ENCODE measurements at places on chromosomes 4 and X.

- DNase-seq, result no peak
These were observed 2.1 kb upstream of the PDE6B start for GRCh38 chr4:622996-623913.

GRCh38 chr4:37620176-37620575, 66.0 kb downstream of the RELL1 start:
- no peak for DNase-seq

GRCh38 chr4:156578713-156579112, 392.9 kb downstream of the PDGFC start:
- DNase-seq, result no peak

DNA sequence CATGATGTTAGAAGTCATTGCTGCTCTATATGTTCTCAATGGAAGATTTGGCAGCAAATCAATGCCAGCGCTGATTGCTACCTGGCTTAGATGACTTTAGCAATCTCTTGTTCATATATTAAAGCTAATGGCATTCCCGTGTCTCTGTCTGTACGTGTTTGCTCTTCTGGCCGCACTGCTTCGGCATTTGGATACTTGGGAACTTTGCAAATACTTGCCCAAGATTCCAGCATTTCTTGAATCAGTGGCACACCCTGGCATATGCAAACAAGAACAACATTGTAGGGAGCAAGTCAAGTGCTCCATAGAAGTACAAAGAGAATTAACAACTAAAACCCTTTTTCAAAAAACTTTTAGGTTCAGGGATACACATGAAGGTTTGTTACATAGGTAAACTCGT, 128.9 kb upstream of the TMEM164 start:
- DNase-seq, result no peak

GRCh38 chr4:127782275-127783025, at the start of gene HSPA4L:
Gene HSPA4L, plus strand, starts transcription at chr4:127782322. Its CDS starts 229 bp downstream, at chr4:127782551.
- no peak for DNase-seq

- DNase-seq, result no peak
These were observed 14.5 kb upstream of the ETNPPL start for GRCh38 chr4:108777388-108777787.

DNA sequence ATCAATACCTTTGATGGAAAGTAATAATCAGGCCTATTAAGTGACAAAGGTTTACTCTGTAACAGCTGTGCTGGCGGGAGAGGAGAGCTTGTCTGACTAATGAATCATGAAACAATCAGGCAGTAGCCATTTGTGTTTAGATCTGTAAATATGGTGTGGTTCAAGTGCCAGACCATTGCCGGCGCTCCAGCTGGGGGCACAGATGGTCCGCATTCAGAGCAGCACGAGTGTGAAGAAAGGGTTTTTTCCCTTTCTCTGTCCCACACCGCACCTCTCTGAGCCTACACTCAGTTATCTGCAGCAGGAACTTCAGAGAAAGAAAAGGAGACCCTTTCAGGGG, 111.3 kb upstream of the PAQR3 start:
- DNase-seq, result no peak

- DNase-seq, result no peak
These were observed 68.2 kb downstream of the SLC2A9 start for GRCh38 chr4:9953089-9953488.

- DNase-seq, result no peak
These were observed 103.8 kb downstream of the EPHA5 start for GRCh38 chr4:65566473-65566872.

Measured in stimulated activated CD8-positive, alpha-beta memory T cell treated with anti-CD3 and anti-CD28 coated beads, Interleukin-4, amount 100 ng/mL, for 1 hour (primary cell).